ENCODE measurements at places on chromosomes 12 and 14. TPM values are rescaled to one million over a fixed set of nuclear protein-coding genes. Genes with fewer than 3 reads are reported as not detected.

Gene MARK3
- 74.2 TPM for total RNA-seq

Gene PACS2
- 51.5 TPM for total RNA-seq

Gene ATF1
- total RNA-seq, result 24.2 TPM

Gene POTEG
- total RNA-seq, result not detected

Gene CLEC2A
- not detected for total RNA-seq

Gene IPO8
- total RNA-seq, result 30.5 TPM
